Stimulated activated naive CD8-positive, alpha-beta T cell treated with anti-CD3 and anti-CD28 coated beads, Interleukin-15, amount 100 ng/mL, for 72 hours (primary cell): ENCODE measurements at places on chromosomes 13 and 19.
A peak's percentile ranks its signal among the peaks of the same experiment; 100 is the strongest.

DNA sequence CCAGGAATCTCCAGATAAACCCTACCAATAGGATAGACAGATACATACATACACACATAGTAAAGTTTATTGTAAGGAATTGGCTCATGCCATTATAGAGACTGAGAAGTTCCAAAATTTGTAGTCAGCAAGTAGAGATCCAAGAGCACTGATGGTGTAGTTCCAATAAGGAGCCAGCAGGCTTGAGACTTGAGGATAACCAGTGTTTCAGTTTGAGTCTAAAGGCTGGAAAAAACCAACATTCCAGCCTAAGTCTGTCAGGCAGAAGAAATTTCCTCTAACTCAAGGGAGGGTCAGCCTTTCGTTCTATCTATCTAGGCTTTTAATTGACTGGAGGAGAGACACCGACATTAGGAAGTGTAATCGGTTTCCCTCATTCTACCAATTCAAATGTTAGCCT lies 110.2 kb upstream of the TSHZ3 start:
- DNase-seq, result no peak

GRCh38 chr19:54266133-54266532 lies 9.1 kb upstream of the LILRB5 start:
- peak; percentile 69 for DNase-seq

DNA sequence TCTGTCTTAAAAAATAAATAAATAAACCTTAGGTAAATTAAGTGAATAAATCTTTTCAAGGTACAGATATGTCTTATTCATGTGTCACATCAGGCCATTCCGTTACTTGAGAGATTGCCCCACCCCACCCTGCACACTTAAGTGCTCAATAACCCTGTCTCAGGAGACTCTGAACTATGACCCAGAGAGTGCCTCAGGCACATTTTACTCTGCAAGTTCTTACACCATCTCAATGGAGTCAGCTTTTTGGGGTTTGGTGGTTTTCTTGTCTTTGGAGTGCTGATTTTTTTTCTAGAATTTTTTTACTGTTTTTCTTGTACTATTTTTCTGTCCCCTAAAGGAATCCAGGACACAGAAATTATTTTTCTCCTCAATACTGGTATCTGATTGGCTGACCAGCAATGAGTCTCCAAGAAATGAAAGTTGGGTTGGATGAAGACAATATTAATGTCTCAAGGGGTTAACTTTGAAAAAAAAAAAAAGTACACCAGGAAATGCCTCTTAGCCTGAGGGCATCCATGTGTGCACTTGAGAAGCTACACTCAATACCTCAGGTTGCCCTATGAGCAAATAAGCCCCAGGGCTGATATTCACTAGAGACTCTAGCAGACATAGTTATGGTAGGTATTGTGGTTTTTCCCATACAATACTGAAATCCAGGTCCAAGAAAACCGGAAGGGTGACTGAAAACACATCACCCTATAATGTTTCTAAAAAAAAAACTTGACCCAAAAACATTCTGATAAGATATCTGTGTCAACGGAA lies 114.6 kb upstream of the ZNF91 start:
- DNase-seq, result no peak

DNA sequence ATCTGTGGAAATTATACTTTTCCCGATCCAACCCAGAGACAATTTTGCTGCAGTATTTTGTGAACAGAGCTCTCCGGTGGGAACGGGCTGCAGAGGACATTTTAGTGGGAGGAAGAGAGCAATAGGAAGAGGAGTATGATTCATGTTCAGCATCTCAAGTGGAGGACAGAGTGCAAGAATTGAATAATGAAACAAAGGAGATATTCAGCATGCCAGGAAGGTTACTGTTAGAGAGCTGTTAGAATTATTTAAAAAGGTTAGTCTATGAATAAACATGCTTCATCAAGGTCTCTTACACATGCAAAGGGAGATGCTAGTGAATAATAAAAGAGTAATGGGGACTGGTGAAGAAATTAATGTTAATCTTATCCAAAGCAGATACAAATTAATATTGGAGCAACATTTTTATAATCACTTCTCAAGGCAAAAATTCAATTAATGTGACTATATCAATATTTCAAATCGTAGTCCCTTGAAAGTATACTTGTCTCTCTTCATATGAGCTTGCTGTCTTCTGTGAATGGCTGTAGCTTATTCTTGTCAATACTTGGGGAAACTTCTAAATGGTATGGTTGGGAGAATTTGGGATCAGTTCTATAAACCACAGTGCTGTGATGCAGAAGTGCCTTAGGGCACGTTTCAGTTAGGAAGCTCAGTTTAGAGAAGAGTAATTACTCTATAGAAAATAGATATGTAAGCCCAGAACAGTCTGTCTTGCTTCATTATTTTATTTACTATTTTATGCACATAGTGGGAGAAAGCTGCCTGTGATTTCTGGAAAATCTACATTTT lies 1165.8 kb downstream of the OLFM4 start:
- no peak for DNase-seq

GRCh38 chr13:74210693-74211393 lies 76.6 kb upstream of the KLF12 start:
- no peak for DNase-seq

DNA sequence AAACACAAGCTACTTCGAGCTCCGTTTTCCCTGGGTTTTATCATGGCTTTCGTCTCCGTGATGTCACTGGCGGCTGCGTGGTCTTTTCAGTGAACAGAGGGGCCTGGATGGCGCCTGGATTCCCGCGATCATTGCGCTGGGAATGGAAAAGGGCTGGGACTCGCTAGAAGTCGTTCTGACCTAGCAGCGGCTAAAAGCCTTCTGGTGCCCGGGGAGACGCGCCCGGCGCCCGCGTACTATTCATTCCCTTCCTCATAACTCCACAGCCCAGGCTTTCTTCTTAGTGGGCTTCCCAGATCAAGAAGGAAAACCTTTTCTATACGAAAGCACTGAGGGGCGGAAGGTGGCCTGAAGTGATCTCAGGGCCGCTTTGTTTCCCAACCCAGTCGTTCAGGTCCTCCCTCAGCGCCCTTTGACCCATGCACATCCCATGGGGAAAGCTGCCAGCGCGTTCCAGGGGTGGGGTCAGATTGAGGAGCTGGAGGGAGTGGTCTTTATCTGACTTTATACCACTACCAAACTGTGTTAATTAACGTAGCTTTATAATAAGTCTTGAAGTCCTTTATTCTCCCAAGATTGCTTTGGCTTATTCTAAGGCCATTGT lies 96.6 kb downstream of the ELF1 start:
- no peak for DNase-seq

GRCh38 chr19:5828661-5829566 lies 10.6 kb downstream of the FUT6 start:
- peak; percentile 43 for DNase-seq

DNA sequence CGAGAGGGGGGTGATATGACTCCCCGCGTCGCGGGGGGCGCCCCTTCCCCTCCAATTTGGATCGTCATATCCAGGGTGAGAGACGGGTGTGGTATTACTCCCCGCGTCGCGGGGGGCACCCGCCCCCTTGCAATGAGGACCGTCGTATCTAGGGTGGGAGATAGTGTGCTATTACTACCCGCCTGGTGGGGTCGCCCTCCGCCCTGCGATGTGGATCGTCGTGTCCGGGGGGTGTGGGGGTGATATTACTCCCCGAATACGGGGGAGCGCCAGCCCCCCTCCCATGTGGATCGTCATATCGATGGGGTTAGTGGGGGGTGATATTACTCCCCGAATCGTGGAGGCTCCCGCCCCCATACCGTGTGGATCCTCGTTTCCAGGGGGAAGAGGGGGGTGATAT lies 29.2 kb upstream of the RGCC start:
- peak; percentile 64 for DNase-seq

GRCh38 chr19:51122112-51122981 lies 2.4 kb upstream of the SIGLEC9 start:
- no peak for DNase-seq

GRCh38 chr19:15371119-15371518 lies 8.5 kb downstream of the AKAP8 start:
- DNase-seq, result no peak

DNA sequence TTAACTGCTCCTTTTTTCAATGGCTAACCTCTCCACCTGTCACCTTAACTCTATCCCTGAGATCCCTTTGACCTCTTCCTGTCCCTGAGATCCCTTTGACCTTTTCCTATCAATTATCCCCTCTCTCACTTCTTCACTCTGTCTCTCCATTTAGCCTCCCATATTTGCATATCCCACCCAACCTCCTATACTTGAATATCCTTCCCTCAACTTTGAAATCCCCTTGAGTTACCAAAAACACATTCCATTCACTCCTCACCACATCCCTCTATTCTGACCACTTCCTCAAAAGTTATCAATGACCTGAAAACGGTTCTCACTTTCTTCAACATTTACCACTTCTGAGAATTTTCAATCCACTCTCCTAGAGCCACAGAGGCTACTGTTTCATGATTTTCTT lies 3.0 kb downstream of the MYCBP2 start:
- no peak for DNase-seq

DNA sequence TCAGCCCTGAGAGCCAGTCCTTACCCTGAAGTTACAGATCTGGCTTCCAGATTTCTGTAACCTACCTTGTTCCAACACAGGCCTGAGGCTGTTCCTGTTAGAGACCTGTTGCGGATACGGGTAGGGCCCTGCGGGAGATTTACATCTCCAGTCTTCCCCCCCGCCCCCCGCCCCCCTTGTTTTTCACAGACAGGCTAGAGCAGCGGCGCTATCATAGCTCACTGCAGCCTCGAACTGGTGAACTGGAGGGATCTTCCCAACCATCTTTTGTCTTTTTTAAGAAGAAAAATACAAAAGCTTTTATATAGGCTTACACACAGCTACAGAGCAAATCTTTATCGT lies 10.6 kb upstream of the CEACAM21 start:
- DNase-seq, result no peak

- DNase-seq, result no peak
Measured at GRCh38 chr13:41696163-41697003, 239.0 kb downstream of the RGCC start.

DNA sequence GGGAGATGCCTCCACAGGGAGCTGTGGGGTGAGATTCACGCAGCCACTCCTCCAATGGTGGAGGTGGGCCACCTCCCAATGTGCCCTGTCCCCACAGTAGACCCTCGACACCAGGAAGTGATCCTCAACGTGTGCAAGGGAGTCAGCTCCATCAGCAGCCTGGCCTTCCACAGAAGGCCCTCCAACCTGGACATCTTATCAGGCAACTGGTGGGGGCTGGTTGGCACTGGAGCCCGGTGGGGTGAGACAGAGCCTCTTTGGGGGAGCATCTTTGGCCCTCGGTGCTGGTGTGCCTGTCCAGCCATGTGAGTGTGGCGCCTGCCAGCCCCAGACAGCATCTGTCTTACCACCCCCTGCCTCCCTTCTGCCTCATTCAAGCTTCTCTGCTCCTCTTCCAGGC lies 19.7 kb upstream of the RNF17 start:
- DNase-seq, result no peak

- DNase-seq, result no peak
Measured at GRCh38 chr13:99192480-99192879, 8.2 kb upstream of the UBAC2 start.

DNA sequence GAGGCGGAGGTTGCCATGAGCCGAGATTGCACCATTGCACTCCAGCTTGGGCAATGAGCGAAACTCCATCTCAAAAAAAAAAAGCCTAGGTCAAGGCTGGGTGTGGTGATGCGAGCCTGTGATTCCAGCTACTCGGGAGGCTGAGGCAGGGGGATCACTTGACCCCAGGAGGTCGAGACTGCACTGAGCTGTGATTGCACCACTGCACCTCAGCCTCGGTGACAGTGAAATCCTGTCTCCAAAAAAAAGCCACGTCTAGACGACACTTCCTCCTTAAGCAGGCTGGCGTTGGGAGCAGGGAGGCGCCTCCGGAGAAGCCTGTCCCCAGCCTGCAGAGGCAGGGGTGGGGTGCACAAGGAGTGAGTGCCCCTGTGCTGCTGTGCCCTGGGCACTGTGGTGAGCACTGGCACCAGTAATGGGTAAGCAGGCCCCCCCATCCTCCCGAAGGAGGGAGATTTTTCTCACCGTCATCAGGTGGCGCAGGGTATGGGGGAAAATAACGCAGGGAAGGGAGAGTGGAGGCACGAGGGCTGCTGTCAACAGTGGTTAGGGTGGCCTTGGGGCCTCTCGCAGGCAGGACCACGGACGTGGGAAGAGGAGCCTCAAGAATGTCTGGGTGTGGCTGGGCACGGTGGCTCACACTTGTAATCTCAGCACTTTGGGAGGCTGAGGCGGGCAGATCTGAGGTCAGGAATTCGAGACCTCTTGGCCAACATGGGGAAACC lies 706 bp downstream of the P2RY11 start:
- peak; percentile 76 for DNase-seq

GRCh38 chr19:46927893-46928292 lies 67.1 kb downstream of the ARHGAP35 start:
- DNase-seq, result no peak

DNA sequence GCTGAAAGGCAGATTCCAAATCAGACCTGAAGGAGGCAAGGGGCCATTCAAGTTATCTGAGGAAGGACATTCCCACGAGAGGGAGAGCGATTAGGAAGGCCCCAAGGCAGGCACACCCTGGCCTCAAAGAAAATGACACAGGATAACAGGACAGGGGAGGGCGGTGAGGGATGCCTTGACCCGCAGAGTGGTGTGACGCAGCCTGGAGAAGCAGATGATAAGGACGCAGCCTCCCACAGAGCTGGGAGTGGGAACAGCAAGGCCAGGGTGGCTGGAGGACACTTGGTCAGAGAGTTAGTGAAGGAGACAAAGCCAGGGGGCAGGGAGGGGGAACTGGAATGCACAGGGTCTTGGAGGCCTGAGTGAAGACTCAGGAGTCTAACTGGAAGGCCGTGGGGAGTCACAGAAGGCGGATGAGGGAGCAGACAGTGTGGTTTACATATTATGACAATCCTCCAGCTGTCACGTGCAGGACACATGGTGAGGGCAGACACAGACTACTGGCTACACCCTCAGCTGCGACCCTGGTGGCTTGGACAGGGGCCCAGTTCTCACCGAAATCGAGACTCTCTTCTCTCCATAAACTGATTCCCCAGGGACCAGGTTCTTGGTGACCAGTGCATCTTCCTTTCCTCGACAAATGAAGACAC lies 5.8 kb upstream of the DYRK1B start:
- DNase-seq, result no peak

DNA sequence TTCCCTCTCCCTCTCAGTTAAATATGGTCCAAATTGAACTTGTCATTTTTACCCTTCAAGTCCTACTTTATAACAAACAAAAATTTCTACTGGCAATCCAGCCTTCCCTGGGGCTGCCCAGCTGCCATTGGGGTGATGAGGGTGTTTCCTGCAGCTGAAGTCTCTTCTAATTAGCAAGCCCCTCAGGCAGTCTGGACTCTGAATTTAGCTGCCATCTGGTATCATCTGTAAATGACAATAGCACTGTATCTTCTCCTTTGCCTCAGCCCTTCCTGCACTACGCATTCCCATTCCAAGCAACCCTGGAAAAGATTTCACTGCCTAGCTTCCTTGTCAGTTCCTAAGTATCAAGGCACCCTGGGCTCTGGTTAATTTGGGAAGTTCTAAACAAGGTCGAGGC lies 331.1 kb upstream of the KLF12 start:
- DNase-seq, result no peak

GRCh38 chr19:46782355-46783019 lies 5.9 kb downstream of the SLC1A5 start:
- no peak for DNase-seq

GRCh38 chr19:15234431-15235130 lies 2.3 kb upstream of the EPHX3 start:
- DNase-seq, result no peak

GRCh38 chr19:17602872-17603510 lies 47.5 kb downstream of the COLGALT1 start:
- DNase-seq, result no peak
